NCI-H2171 treated with DMSO at 0.1 percent for 48 hours (cell line): ENCODE measurements at places on chromosomes 7 and 10.

DNA sequence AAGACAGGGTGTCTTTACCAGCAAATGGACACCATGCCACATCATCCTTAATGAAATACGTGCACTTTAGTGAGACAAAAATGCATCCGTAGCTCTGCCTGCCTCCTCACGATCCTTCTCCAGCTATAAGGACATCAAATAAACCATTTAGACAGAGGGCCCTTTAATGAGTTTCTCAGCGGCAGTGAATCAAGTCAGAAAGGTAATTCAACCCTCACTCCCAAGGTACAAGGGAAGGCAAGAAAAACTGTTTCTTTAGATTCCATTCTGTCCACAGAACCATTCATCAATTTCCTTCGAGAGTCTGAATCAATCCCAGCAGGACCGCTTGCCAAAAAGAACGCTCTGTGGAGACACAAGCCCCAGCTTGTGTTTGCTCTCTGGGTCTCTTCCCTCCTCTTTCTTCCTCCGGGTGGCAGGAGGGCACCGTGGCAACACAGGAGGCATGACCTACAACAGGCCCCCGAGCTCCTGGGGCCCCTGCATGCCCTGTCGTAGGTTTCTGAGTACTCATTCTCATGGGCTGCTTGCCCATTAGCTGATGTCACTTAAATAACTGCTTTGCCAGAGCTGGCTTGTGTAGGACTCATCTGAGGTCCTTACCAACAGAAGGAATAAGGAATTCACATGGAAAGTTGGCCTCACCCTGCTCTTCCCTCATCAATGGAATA, 297.8 kb upstream of the PRKCQ start:
- no peak for DNase-seq

GRCh38 chr7:127766831-127767459, 115.0 kb downstream of the SND1 start:
- DNase-seq, result no peak

- DNase-seq, result peak; percentile 37
Measured at GRCh38 chr7:13839063-13839462, 150.4 kb downstream of the ETV1 start.

- DNase-seq, result no peak
Measured at GRCh38 chr7:151847681-151848081, 29.2 kb downstream of the PRKAG2 start.

- no peak for DNase-seq
Measured at GRCh38 chr7:103803631-103804030, 185.8 kb downstream of the RELN start.

DNA sequence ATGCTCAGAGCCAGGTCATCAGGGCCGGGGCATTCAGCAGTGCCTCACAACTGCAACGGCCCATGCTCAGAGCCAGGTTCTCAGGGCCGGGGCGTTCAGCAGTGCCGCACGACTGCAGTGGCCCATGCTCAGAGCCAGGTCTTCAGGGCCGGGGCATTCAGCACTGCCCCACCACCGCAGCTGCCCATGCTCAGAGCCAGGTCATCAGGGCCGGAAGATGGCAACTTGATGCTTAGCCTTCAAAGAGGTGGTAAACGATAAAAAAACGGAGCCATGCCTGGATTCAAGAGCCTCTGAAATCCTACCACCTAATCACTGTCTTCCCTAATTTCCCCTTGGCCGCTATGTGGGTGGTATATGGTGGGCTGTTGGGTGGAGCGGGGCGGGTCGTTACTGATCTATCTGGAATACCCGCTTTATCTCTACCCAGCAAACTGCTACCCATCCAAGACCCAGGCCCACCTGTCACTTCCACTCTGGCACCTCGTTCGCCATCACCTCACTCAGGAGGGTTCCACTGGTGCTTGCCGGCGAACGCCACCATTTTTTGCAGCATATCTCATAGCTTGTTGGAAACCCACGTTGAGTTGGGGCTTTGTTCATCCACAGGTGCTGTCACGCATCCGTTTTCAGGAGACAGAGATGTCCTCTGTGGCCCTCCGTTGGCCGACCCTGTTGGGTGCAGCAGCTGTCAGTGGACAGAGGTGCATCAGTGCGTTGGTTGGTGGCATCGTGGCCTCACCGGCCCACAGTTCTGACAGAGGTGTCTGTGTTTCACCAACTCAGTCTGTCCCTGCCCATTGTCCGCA, 221.1 kb downstream of the EBF3 start:
- DNase-seq, result no peak

- no peak for DNase-seq
Measured at GRCh38 chr10:103706762-103707161, 148.6 kb downstream of the SH3PXD2A start.

- DNase-seq, result no peak
Measured at GRCh38 chr10:110158051-110159005, 49.1 kb upstream of the MXI1 start.

DNA sequence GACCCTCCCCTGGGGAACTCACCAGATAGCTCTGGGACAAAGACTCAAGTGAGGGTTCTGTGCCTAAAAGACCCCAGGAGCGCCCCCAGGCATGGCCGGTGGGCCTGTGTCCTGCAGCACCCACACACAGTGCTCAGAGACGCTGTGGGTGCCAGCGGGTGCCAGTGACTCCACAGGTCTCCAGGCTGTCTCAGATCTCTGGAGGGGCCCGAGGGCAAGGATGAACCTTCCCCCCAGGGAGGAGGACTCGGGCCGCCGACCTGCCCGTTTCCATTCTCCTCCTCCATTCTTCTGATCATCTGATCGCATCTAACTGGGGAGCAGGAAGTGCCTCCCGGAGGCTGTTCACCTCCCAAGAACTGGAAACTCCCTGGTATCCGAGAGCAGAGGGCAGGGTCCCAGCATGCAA, 980 bp downstream of the ADAM8 start:
- no peak for DNase-seq

DNA sequence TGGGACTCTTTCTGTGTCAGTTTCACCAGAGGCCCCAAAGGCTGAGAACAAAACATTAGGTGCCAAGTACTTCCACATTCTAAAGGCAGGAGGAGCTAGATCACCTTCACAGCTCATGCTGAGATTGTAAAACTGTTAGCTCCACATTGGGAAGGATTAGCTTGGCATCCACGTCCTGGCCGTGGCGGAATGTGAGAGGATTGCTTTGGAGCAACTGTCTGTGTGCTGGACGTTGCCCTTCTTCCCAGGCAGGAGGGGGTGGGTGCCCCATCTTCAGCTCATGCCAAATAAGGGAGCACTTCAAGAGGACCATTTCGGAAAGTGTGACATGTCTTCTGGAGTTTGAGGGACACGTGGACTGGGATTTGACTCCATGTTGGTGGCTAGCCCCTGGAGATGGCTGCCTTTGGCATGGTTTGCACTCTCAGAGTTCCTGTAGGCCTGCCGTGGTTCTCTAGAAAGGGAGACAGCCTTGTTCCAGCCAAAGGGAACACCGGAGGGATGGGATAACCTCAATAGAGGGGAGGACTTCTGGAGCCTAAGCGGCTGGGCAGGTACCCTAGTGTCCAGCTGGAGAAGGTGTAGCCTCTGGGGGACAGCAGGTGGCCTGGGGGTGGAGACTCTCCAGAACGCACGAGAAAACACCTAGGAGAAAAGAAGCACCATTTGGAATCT, 19.9 kb upstream of the FMC1 start:
- no peak for DNase-seq

GRCh38 chr7:133679977-133680376, 427.1 kb downstream of the EXOC4 start:
- DNase-seq, result no peak

- no peak for DNase-seq
Measured at GRCh38 chr10:103072891-103073290, 120.2 kb downstream of the NT5C2 start.

GRCh38 chr10:119245272-119245671, 37.9 kb downstream of the GRK5 start:
- DNase-seq, result no peak

- DNase-seq, result no peak
Measured at GRCh38 chr10:52343439-52343838, 29.4 kb downstream of the DKK1 start.

GRCh38 chr10:132691711-132692153, 94.2 kb downstream of the NKX6-2 start:
- DNase-seq, result no peak

GRCh38 chr7:4683043-4683883, 1.2 kb downstream of the FOXK1 start:
- DNase-seq, result no peak

DNA sequence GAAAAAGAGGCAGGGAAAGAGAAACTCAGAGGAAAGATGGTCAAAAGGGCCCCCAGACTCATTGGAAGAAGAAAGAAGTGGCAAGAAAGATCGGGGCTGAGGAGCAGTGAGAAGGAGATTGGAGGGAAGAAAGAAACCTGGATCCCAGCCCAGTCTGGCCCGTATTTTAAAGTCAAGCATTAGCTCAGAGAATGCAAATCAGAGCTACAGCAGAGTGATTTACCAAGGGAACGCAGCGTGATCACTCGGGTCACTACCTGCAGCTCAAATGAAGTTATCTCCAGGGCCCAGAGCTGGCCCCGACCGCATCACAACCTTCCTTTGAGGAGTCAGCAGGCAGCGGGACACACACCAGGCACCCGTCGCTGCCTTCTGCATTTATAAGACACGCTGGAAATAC, 72.8 kb downstream of the CARD11 start:
- no peak for DNase-seq

GRCh38 chr10:8378198-8378983, 323.9 kb downstream of the GATA3 start:
- no peak for DNase-seq

- DNase-seq, result no peak
Measured at GRCh38 chr7:3922175-3922635, 621.2 kb downstream of the SDK1 start.

GRCh38 chr10:4501306-4501705, 324.7 kb upstream of the AKR1E2 start:
- DNase-seq, result no peak

DNA sequence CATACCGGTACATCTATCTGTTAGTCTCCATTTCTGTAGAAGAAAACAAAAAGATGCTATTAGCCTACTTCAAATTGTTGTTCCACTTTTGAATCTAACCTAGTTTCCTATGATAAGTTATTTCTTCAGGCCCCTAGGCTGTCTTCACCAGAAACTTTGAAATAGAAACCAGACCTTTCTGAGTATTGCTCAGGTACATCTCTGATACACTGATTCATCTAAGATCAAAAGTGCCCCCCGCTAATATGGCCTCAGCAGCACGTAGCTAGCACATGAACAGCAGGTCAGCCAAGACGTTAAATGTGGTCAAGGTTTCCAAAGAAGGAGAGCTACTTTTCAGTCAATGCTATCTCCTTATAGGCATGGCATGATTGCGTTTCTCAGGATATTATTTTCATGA, 23.6 kb downstream of the CTAGE6 start:
- DNase-seq, result no peak

GRCh38 chr10:88106366-88106765, 242.9 kb downstream of the PTEN start:
- DNase-seq, result no peak

- no peak for DNase-seq
Measured at GRCh38 chr10:88920198-88920597, 32.4 kb downstream of the ACTA2 start.

DNA sequence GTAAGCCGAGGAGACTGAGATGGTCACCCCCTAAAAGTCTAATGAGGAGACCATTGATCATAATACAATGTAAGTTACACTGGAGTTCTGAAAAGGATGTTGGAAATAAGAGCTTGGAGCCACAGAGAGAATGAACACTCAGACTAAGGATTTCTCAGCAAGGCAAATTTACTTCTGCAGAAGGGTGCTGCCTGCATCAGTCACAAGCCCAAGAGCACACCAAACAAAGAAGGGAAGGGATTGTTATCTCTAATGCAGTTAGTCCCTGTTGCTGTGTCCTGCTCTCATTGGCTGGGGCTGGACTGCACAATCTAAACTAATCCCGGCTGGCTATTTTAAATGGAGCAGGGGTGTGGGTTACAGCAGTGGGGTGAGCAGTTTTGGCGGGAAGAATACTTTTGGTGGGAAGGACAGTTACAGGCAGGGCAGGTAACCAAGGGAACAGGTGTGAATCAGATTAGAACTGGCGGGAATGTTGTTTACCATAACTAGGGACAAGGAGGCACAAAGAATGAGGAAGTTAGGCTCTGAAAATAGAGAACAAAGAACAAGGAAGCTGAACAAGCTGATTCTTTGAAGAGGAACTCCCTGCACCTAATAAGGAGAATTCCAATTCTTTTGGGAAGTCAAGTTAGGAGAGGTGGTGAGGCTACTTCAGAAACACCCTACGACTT, 30.3 kb upstream of the TRIM24 start:
- no peak for DNase-seq

DNA sequence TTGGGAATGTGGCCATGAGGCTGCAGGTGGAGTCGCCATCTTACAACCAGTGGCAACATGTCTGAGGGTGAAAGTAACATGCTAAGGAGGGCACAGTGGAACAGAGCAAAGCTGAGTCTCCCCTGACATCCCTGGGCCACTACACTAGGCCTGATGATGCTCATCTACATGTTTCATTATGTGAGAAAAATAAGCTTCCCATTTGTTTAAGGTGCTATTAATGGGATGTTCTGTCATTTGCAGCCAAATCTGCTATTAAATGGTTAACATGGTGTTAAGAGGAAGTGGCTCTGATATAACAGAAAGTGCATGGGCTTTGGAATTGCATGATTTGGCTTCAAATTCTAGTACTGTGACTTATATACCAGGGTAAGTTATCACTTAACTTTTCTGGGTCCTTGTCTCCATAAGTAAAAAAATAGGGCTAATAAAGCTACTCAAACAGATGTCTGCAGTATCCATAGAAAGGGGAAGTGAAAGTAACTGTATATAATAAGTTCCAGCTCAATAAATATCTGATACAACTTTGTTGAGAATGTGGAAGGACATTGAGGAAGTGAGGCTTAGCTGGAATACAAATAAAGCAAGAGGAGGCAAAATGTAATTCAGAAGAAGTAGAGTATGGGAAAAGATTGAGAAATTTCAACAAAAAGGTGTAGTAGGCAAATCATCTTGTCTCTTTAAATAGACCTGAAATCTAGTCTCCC, 158.9 kb downstream of the RTKN2 start:
- DNase-seq, result no peak

- DNase-seq, result no peak
Measured at GRCh38 chr10:21300551-21300950, 224.9 kb downstream of the SKIDA1 start.

DNA sequence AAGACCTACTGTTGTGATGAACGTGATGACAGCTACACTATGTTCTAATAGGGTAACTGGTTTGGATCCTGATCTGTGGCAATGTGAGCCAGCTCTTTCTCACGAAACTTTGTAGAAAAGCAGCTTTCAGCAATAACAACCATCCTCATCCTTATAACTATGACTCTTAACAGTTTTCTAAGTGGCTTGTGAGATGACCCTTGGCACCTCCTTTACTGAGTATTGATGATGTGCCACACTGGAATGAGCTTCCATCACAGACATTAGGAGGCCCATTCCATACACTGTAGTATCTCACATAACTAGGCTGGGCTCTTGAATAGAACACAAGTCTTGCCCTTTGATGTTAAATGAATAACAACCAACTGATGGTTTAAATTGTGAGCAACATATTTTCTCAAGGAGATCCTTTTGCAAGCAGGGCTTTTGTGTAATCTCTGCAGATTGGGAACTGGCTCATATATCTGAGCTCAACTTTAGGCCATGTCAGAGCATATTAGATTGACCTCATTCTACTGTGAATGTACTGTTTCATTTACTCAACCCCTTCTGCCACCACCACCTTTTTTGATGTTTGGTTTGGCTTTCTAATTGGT, 46.4 kb downstream of the MYPN start:
- DNase-seq, result no peak
